ENCODE measurements at places on chromosomes 12 and 14. TPM values are rescaled to one million over a fixed set of nuclear protein-coding genes. Genes with fewer than 3 reads are reported as not detected.

DNA sequence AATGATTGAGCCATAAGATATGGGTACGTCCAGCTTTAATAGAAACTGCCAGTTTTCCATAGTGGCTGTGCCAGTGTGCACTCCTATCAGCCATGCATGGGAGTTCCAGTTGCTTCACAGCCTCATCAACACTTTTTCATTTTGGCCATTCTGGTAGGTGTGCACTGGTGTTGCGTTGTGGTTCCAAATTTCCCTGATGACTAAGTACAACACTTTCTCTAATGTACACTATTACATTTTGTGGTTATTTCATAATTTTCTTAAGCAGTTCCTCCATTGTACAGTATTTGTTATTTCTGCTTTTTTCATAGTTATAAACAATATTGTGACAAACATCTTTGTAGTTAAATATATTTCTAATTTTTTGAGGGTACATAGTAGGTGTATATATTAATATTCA, 21.5 kb upstream of the OAS1 start:
- DNase-seq: no peak

Gene SERPINA4
- total RNA-seq: not detected

GRCh38 chr12:106273491-106273890, 25.7 kb upstream of the CKAP4 start:
- DNase-seq: no peak

- peak; percentile 29 for DNase-seq
Observed at GRCh38 chr12:5796171-5796958, 148.7 kb downstream of the ANO2 start.

Gene RERG
- total RNA-seq: 4.1 TPM

GRCh38 chr12:103505371-103506236, 9.8 kb upstream of the C12orf42 start:
- no peak for DNase-seq

Gene TMEM19
- 48.8 TPM for total RNA-seq

DNA sequence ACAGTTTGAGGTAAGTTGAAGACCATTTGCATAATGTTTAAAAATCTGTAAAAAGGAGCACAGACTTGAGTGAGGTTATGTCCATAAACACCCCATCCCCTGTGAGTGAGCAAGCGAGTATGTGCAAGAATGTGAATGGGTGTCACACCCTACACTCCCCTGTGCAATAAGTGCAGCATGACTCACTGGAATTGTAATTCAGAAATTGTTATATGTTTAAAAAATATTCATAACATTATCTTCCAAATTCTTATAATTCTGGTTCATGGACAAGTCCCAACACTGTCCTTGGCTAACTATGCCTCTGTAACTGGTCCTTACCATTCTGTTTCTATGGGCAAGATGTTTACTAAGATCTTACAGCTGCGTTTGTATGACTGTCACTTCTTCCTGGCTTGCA, 207.8 kb upstream of the FAR2 start:
- DNase-seq: no peak

- DNase-seq: peak; percentile 46
Observed at GRCh38 chr12:109999649-109999971, 380 bp downstream of the ANKRD13A start.

GRCh38 chr14:65222440-65222858, 120.1 kb upstream of the MAX start:
- peak; percentile 75 for DNase-seq

Gene BMAL2
- 3.6 TPM for total RNA-seq

GRCh38 chr12:116142936-116143898, 134.3 kb downstream of the MED13L start:
- no peak for DNase-seq

- peak; percentile 59 for DNase-seq
Observed at GRCh38 chr12:109065154-109065852, 12.9 kb downstream of the USP30 start.

DNA sequence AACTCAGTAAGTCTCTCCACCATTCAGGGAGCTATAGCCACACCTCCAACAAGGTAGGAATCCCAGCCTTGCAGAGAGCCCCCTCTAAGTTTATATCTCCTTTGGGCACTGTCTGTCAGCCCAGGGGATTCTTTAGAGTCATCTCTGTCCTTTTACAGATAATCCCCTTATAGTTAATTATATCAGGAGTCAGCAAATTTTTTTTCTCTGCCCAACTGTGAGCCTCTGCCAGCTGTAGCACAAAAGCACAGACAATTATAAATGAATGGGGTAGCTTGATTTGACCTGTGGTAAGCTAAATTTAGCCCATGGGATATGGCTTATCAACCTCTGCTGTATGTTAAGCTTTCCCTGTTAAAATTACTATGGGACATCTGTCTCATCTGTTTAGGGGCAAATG, 8.3 kb downstream of the CEP128 start:
- DNase-seq: no peak

DNA sequence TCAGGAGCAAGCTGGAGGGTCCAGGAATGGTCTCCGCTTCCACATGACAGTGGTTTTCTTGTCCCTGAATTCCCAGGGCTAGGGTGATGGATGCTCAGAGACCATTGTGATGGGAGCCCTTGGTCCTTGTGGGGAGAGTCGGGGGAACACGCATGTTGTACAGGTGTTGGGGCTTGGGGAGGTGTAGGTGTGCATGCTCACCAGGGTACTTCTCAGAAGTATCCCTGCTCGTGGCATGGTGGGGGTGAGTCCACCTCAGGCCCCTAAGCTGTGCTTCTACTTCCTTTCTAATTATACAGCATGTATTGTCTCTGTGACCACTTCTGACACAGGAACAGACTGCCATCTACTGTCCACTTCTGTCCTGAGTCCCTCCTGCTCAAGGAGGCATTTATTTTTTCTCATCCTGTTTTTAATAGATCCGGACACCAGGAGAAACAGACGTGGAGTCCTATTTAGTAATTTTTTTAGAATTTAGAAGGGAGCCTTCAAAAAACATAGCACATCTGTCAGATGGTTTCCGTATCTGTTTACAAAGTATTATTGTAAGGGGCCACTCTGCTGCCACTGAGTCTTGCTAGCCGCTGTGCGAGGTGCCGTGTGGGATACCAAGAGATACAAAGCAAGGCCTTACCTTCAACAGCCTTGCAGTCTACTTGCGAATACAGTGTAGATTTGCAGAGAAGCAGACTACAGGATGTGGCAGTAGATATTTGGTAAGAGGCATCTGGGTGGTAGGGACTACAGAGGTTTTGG, 10.5 kb downstream of the NTF3 start:
- DNase-seq: no peak

Gene GLTP
- 95.0 TPM for total RNA-seq

DNA sequence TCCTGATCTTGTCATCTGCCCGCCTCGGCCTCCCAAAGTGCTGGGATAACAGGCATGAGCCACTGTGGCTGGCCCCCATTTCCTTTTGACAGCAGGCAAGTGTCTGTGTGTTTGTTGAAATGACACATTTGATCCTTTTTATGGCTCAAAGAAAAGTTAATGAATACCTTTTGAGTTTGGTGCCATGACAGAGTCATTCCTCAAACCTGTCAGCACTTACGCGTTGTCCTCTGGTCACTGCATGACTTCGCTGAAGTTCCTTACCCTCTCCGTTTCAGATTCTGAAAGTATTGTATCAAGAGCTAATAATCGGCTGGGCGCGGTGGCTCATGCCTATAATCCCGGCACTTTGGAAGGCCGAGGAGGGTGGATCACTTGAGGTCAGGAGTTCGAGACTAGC, 32.4 kb downstream of the NEMF start:
- no peak for DNase-seq

Data from left colon (tissue), 2 donors.